ENCODE measurements at places on chromosomes 5 and 9.

GRCh38 chr9:124939944-124940343 lies 939 bp downstream of the GOLGA1 start:
- no peak for DNase-seq

DNA sequence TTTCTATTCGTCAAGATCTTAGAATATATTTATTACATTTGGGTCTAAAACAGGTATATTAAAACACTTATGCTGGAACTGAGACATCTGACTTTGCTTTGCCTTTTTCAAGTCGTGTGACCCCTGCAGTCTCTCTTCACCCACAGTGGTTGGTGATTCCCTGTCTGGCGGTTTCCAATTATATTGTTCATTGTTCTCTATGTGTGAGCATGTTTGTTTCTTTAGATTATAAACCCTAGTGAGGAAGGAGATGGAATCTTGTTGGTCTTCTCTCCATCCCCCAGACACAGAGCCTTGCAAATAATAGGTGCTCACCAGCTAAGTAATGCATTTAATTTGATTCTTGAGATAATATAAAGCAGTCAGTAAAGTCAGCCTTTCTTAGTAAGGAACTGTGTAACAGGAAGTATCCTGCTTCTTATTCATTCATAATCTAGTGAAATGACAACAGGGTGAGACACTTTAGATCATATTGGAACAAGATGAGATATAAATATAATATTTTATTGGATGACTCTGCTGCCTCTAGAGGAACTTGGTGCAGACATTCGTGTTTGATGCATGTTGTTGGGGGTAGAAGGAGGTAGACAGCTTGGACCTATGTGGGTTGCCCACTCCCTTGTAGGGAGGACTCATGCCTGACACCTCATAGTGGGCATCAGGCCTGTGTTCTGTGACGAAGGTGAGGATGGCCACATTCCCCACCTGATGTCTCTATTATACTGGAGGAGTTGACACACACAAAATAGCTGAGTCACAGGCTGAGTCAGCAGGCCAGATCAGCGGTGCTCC lies 88.1 kb downstream of the FGF1 start:
- peak; percentile 17 for DNase-seq

- no peak for DNase-seq
These were observed 193.0 kb upstream of the MAP1B start for GRCh38 chr5:71914281-71914680.

- DNase-seq: no peak
These were observed 1.1 kb downstream of the IL4 start for GRCh38 chr5:132674671-132675506.

GRCh38 chr9:131169563-131170240 lies 44.3 kb downstream of the NUP214 start:
- DNase-seq: no peak

- DNase-seq: no peak
These were observed 554.8 kb upstream of the SGCD start for GRCh38 chr5:155772009-155772662.

DNA sequence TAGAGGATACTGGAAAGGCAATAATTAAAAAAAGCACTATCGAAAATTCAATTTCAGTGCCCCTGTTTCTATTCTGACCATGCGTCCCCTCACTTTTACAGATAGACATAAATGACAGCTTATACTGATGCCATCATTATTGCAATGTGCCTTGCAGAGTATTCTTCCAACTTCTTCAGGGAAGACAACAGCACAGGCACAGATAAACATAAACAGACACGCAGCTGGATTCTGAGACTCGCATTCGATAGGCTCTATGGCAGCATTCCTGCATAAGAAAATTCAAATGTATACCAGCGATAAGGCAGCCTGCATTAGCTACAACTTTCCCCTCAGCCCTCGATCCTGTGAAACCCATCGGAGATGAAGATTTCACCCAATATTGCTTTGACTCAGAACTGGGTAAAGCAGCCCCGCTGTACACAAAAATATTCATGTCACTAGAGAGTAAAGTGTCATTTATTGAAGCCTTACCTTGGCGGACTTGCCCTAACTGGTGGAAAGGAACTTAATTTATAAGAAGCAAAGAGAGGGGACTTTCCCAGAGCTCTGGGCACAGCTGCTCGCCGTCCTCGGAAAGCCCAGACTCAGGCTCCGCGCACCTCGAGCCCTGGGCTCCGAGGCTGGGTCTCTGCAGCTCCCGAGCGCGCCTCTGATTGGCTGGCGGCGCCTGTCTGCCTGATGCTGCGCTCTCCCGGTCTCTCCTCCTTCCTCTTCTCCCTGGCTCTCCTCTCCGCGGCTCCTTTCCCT lies at the start of gene CDH18:
CDH18 (minus strand) TSS at position 589 of the 750 bp plus-strand sequence. CDS start 149,214 bp downstream, outside the sequence.
- DNase-seq: peak; percentile 79

- DNase-seq: no peak
These were observed 359.1 kb upstream of the DAB2 start for GRCh38 chr5:39783756-39784421.

GRCh38 chr5:102561894-102562760 lies 63.3 kb upstream of the SLCO6A1 start:
- peak; percentile 62 for DNase-seq

GRCh38 chr5:5752844-5753243 lies 330.4 kb downstream of the ICE1 start:
- DNase-seq: no peak

DNA sequence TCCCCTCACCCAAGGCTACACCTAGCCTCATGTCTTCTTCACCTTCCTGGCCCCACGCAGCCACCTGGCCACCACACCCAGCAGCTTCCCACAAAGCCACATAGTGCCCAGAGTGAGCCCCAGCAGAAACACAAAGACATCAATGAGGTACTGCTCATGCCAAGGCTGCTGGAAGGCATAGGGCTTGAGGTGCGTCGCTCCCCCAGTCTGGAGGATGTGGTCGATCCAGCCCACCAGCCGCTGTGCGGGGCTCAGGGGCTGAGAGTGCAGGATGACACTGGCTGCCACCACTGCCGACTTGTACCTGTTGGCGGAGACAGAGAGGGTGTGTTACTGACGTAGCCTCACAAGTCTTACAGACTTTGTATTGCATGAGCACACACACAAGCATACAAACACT lies 15.8 kb upstream of the CAPSL start:
- DNase-seq: no peak

- DNase-seq: peak; percentile 64
These were observed 714 bp downstream of the UBE2D2 start for GRCh38 chr5:139561655-139562451.
